ENCODE measurements at places on chromosomes 4 and X. TPM values are rescaled to one million over a fixed set of nuclear protein-coding genes. Genes with fewer than 3 reads are reported as not detected.

- H3K27me3 ChIP-seq, result no peaks in the 10 kb centered on the region
- H3K4me3 ChIP-seq, result no peak overlapping the region
- no peaks in the 10 kb centered on the region for H3K36me3 ChIP-seq
These were observed 430.3 kb upstream of the MAOA start for GRCh38 chrX:43225626-43226328.

DNA sequence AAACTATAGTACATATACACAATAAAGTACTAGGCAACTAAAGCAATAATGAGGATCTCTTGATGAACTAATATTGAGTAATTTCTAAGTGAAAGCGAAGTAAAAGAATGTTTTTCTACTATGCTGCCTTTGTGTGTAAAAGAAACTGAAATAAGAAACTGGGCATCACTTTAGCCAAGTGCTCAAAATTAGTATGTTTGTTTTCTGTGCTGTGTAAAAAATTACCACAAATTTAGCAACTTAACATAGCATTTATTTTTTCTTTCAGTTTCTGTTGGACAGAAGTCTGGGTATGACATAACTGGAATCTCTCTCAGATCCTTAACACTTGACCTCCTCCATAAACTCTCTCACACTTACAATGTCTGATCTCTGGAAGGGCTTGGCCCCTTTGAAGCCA is 687.1 kb upstream of the MAGEB2 start:
- H3K4me1 ChIP-seq, result no peaks in the 10 kb centered on the region
- no peak for DNase-seq
- H3K36me3 ChIP-seq, result no peaks in the 10 kb centered on the region
- no peaks in the 10 kb centered on the region for H3K27me3 ChIP-seq
- H3K27ac ChIP-seq, result no peak overlapping the region

GRCh38 chrX:47247206-47247998 is 14.6 kb downstream of the USP11 start:
- H3K4me3 ChIP-seq, result no peak overlapping the region
- no peak for DNase-seq
- H3K36me3 ChIP-seq, result peaks cover 2% of the 10 kb centered on the region
- no peak overlapping the region for H3K27ac ChIP-seq
- no peaks in the 10 kb centered on the region for H3K4me1 ChIP-seq
- H3K27me3 ChIP-seq, result no peaks in the 10 kb centered on the region

GRCh38 chr4:138576684-138577083 is 334.5 kb upstream of the SLC7A11 start:
- no peak for DNase-seq
- H3K27me3 ChIP-seq, result no peaks in the 10 kb centered on the region
- H3K27ac ChIP-seq, result no peak overlapping the region

GRCh38 chr4:75512386-75513211 is 1.6 kb downstream of the RCHY1 start:
- H3K4me1 ChIP-seq, result peaks cover 5% of the 10 kb centered on the region
- DNase-seq, result peak; percentile 43
- H3K4me3 ChIP-seq, result no peak overlapping the region
- H3K27ac ChIP-seq, result peak overlapping the region; percentile 53

GRCh38 chr4:127214016-127214415 is 418.7 kb upstream of the INTU start:
- H3K36me3 ChIP-seq, result no peaks in the 10 kb centered on the region
- H3K4me1 ChIP-seq, result peaks cover 14% of the 10 kb centered on the region
- no peaks in the 10 kb centered on the region for H3K27me3 ChIP-seq
- no peak overlapping the region for H3K4me3 ChIP-seq
- DNase-seq, result peak; percentile 20

GAGE13 gene
- not detected for polyA plus RNA-seq

GRCh38 chrX:38563030-38563429 is 1.7 kb downstream of the TSPAN7 start:
- no peak overlapping the region for H3K4me3 ChIP-seq
- no peak overlapping the region for H3K27ac ChIP-seq
- no peaks in the 10 kb centered on the region for H3K27me3 ChIP-seq
- DNase-seq, result no peak
- peaks cover 2% of the 10 kb centered on the region for H3K4me1 ChIP-seq
- H3K36me3 ChIP-seq, result no peaks in the 10 kb centered on the region
